ENCODE measurements at places on chromosomes 7 and 10.
A peak's percentile ranks its signal among the peaks of the same experiment; 100 is the strongest.

DNA sequence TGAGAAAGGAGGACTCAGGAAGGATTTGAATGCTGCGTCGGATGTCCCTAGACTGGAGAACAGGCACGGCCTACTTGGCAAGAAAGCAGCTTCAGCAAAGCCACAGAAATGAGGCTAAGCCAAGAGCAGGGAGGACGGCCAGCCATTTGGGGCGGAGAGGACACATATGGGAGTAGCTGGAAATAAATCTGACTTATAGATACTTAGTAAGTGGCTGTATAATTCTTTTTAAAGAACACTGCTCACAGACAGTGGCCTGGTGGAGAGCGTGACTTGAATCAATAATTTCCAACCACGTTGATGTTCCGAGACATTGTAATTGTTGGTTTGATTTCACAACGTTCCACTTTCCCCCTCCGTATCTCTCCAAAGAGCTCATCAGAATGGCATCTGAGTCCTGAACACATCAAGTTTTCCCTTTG lies 67.7 kb upstream of the JCAD start:
- no peak for DNase-seq

- DNase-seq = no peak
These were observed 139.6 kb downstream of the SND1 start for GRCh38 chr7:127791446-127792189.

- DNase-seq = no peak
These were observed 1.5 kb downstream of the PKD1L1 start for GRCh38 chr7:47946581-47947354.

DNA sequence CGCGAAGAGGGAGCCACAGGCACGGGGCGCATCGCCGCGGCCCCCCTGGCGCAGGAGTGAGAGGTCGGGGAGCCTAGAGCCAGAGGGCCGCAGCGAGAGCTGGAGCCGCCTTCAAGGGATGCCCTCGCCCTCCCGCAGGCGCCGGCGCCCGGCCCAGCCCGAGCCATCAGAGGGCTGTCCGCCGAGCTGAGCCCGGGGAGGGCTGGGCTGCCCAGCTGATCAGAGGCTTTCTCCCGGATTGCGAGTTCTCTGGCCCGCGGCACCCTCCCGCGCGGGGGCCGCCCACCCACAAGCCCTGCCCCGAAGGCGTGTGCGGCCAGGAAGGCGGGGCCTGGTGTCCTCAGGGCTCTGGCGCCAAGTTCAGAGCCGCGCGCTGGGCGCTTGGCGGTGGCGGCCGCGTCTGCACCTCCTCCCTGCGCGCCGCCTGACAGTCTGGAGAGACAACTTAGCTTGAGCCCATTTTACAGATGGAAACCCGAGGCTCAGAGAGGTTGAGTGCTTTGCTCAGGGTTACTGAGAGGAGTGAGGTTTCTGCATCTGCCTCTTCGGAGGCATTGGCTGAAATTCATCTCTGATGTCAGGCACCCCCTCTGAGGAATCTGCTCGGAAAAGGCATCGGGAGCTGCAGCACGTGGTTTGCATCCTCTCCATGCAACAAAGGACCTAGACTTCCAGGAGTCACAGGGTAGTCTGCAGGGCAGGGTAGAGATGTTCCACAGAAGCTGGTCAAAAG lies 3.8 kb upstream of the ANTXRL start:
- peak; percentile 91 for DNase-seq

DNA sequence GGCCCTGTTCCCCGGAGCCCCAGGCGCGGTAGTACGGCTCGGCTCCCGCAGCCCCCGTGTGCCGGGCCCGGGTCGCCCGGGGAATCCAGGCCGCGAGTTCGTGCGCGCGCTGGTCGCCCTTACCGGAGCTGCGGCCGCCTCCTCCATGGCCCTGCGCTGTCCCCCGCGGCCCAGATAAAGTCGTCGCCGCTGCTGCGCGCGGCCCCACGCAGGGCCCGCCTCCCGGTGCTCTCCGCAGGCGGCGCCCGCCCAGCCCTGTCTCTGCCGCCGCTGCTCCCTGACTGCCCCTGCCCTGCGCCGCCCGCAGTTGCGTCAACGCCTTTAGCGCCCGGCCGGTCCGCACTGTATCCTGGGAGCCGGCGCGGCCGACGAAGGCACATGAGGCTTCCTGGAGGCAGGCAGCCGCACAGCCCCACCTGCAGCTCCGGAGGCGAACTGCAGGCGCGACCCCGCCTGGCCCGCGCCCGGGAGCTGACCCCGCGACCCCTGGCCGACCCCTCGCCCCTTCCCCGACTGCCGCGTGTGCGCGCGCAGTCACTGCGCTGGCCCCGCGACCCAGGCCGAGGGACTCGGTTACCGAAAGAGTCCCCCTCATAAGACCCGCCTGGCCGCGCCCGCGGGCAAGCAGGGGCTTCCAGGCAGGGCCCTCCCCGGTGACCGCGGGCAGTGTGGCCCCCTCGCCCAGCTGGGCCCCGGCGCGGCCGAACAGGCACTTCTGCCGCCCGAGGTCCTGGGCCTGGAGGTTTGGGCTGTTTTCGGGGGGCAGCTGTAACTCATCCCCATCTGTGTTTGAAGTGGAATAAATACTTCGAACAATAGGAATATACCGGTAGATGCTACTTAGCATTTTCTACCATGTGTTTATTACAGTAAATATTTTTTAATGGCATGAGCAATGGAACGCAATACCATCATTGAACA lies 127.1 kb upstream of the ZNF746 start:
- peak; percentile 94 for DNase-seq

Data from WERI-Rb-1 (cell line).